ENCODE measurements at places on chromosomes 12 and 14.

DNA sequence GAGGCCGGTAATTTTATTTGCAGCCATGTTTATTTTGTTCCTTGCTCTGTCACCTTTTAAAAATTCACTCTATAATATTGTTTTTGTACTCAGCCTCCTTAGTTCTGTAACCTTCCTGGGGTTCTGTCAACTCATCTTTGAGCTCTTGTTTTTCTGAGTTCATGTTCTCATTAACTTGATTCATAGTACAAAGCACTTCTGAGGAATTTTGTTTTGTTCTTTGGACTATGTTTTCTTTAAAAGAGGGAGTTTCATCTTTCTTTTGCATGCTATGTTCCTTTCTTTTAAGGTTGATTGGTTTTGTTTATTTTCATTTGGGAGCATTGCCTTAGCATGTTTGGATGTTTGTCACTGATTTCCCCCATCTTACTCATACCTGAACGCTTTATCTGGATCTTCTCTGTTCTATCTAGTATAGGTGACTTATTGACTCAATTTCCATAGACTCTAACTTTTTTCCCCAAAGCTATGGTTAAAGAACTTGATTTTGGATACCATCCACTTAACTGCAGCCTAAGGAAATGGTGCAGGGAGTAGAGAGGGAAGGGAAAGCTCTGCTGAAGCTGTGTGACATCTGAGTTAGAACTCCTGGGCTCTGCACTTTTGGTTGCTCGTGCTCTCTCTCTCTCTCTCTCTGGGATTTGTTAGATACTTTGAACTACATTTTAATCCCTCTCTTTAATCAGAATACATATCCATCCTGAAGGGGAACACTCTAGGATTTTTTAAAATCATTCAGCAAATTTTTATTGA, 268.5 kb downstream of the PAWR start:
- DNase-seq = no peak
- no peak overlapping the region for H3K27ac ChIP-seq
- no peaks in the 10 kb centered on the region for H3K4me1 ChIP-seq
- H3K27me3 ChIP-seq = no peaks in the 10 kb centered on the region
- no peak overlapping the region for H3K4me3 ChIP-seq
- H3K36me3 ChIP-seq = no peaks in the 10 kb centered on the region

DNA sequence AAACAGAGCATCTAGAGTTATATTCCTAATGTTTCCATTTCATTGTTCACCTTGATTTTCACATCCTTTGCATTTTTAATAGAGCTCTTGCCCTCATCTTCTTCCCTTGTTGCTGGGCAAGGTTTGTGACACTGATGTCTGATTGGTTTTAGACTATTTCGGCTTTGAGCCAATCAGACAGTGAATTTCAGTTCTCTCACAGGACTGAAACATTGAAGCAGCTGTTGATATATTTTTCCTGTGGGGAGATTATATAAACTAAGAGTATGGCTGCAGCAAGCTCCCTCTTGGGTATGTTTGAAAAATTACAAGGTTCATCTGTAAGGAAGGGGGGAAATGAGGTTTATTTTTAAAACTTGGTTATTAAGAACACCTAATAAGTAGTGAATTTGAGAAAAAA, 51.2 kb downstream of the ATF7IP start:
- H3K27ac ChIP-seq = no peak overlapping the region
- H3K27me3 ChIP-seq = no peaks in the 10 kb centered on the region
- peak; percentile 88 for DNase-seq
- peaks cover 6% of the 10 kb centered on the region for H3K36me3 ChIP-seq
- H3K4me1 ChIP-seq = no peaks in the 10 kb centered on the region
- no peak overlapping the region for H3K4me3 ChIP-seq

- H3K27me3 ChIP-seq = no peaks in the 10 kb centered on the region
- peaks cover 12% of the 10 kb centered on the region for H3K36me3 ChIP-seq
- peaks cover 10% of the 10 kb centered on the region for H3K4me1 ChIP-seq
- H3K4me3 ChIP-seq = no peak overlapping the region
These were observed 49.6 kb downstream of the CAND1 start for GRCh38 chr12:67318786-67319185.

GRCh38 chr12:77841521-77841920, 10.8 kb downstream of the NAV3 start:
- no peak overlapping the region for H3K4me3 ChIP-seq
- H3K27me3 ChIP-seq = no peaks in the 10 kb centered on the region
- H3K36me3 ChIP-seq = no peaks in the 10 kb centered on the region
- no peak overlapping the region for H3K27ac ChIP-seq

GRCh38 chr12:60308366-60308991, 712.6 kb downstream of the SLC16A7 start:
- H3K27me3 ChIP-seq = no peaks in the 10 kb centered on the region
- H3K36me3 ChIP-seq = no peaks in the 10 kb centered on the region
- no peak overlapping the region for H3K27ac ChIP-seq
- H3K4me3 ChIP-seq = no peak overlapping the region
- H3K4me1 ChIP-seq = no peaks in the 10 kb centered on the region

DNA sequence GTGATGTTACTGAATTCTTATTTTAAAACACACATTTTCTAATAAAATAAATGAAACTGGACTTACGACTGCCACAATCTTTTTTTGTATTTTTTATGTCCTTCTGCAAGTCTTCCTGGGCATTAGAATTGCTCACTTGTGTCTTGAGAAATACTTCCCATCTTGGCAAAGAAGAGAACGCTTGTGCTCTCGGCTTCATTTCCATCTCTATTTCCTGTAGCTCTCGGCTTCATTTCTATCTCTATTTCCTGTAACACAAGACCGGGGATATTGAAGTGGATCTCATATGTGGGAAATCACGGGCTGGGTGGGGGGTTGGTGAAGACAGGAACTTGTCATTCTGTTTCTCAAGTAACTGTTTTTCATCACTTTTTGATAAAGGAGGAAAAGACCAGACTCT, 77.9 kb downstream of the EP400 start:
- no peak overlapping the region for H3K4me3 ChIP-seq
- DNase-seq = no peak
- no peaks in the 10 kb centered on the region for H3K4me1 ChIP-seq
- H3K27ac ChIP-seq = no peak overlapping the region

DNA sequence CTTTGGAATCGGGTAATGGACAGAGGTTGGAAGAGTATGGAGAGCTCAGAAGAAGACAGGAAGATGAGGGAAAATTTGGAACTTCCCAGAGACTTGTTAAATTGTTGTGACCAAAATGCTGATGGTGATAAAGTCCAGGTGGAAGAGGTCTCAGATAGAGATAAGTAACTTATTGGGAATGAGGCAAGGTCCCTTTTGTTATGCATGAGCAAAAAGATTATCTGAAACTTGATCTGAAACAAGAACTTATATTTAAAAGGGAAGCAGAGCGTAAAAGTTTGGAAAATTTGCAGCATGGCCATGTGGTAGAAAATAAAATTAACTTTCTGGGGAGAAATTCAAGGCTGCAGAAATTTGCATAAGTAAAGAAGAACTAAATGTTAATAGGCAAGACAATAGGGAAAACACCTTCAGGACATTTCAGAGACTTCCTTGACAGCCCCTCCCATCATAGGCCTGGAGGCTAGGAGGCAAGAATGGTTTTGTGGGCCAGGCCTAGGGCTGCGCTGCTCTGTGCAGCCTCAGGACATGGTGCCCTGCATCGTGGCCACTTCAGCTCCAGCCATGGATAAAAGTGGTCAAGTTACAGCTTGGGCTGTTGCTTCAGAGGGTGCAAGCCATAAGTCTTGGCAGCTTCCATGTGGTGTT, 425.7 kb upstream of the PRICKLE1 start:
- H3K27ac ChIP-seq = no peak overlapping the region
- no peaks in the 10 kb centered on the region for H3K36me3 ChIP-seq
- no peak overlapping the region for H3K4me3 ChIP-seq
- no peak for DNase-seq
- H3K27me3 ChIP-seq = no peaks in the 10 kb centered on the region
- no peaks in the 10 kb centered on the region for H3K4me1 ChIP-seq

DNA sequence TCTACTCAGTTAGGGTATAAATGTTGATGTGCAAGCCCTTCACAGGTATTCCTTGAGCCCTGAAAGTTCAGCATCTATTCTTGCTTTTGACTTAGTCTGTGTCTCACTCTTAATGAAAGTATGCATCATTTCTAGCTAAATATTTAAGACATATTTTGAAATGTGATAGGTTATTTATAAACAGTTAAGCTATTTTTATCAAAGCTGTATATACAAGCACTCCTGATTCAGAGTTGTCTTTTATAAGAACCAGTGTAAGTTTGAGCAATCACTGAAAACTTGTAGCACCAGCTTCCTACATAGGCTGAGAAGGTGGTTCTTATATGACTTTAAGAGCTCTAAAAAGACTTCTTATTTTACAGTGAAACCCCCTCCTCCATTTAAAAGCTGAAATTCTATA, 98.6 kb downstream of the MYF5 start:
- H3K27me3 ChIP-seq = no peaks in the 10 kb centered on the region
- DNase-seq = no peak
- H3K27ac ChIP-seq = no peak overlapping the region
- H3K4me3 ChIP-seq = no peak overlapping the region

DNA sequence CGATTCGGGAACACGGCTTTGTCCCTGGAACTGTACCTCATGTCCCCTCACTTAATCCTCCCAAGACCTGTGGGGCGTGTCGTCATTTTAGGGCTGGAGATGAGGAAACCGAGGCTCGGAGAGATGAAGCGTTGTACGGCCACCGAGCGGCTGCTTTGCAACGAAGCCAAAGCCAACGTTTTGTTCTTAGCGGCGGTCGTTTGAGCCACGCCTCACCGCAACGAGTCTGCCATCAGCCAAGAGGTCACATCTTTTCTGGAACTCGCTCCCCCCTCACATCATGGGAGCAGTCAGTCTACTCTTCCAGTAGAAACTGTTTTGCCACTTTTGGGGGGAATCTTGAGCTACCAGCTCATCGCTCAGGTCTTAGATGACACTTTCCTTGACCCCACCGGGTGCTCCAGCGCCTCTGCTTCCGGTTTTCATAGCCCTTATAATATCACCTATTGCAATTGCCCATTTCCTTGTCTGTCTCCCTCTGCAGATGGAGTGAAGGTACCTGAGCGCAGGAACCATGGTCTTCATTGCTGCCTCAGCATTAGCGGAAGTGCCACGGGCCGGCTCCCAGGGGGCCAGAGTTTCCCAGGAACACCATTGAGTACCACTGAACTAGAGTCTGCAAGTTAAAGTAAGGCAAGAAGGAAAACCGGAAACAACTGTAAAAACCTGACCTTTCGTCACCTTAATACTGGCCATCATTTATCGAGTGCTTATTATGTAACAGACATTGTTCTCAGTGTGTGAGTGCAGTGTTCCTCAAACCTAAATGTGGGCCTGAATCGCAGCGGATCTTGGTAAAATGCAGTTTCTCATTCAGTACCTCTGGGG, 19.6 kb downstream of the NINJ2 start:
- peaks cover 41% of the 10 kb centered on the region for H3K4me1 ChIP-seq
- DNase-seq = peak; percentile 60
- H3K4me3 ChIP-seq = peak overlapping the region; percentile 82
- H3K27me3 ChIP-seq = no peaks in the 10 kb centered on the region
- no peaks in the 10 kb centered on the region for H3K36me3 ChIP-seq

Data from common myeloid progenitor, CD34-positive (primary cell).